ENCODE measurements at places on chromosomes 12 and 14.

DNA sequence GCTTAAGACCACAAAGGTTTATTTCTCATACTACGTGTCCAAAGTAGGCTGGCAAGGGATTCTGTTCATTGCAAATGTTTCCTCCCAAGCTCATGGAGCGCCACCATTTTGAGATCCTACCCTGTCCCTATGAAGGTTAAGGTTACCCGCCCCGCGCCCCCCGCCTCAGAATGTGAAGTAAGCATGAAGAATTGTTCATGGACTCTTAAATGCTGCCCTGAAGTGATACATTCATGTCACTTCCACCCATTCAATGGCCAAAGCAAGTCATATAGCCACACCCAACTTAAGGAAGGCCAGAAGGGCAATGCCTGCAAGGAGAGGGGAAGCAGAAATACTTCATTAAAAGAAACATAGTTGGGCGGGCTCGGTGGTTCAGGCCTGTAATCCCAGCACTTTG, 4.2 kb downstream of the TMEM253 start:
- DNase-seq = no peak

DNA sequence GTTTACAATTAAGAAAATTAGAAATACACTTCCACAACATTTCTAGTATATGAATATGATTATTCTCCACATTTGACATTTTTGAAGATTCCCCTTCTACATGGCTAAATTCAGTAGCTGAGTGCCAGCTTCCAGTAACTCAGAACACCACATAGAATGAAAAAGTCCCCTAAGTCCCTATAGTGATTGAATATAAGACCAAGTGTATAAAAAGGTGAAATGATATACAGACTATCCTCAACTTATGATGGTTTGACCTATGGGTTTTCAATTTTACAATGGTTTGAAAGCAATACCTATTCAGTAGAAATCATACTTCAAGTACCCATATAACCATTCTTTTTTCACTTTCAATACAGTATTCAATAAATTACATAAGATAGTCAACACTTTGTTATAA, 15.8 kb downstream of the ATL1 start:
- DNase-seq = no peak

- DNase-seq = no peak
Measured at GRCh38 chr12:41064411-41064810, 123.7 kb upstream of the PDZRN4 start.

GRCh38 chr14:60922050-60922449, 58.8 kb downstream of the TRMT5 start:
- DNase-seq = peak; percentile 15

DNA sequence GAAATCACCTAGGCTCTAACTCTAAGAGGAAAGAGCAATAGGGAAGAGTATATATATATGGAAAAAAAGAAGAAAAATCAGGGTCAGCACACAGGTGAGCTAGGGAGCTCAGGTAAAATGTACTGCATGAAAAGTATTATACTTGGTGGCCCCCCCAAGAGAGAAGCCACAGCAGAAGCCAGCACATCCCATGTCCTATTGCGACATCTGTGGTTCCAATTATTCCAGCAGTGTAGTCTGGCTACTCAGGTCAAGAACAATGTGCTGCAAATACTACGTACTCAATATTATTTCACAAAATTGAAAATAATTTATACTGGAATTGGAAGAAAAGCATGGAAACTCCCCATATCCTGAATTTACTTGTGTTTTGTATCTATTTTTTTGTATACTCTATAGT, 85.5 kb downstream of the CEP83 start:
- DNase-seq = no peak

DNA sequence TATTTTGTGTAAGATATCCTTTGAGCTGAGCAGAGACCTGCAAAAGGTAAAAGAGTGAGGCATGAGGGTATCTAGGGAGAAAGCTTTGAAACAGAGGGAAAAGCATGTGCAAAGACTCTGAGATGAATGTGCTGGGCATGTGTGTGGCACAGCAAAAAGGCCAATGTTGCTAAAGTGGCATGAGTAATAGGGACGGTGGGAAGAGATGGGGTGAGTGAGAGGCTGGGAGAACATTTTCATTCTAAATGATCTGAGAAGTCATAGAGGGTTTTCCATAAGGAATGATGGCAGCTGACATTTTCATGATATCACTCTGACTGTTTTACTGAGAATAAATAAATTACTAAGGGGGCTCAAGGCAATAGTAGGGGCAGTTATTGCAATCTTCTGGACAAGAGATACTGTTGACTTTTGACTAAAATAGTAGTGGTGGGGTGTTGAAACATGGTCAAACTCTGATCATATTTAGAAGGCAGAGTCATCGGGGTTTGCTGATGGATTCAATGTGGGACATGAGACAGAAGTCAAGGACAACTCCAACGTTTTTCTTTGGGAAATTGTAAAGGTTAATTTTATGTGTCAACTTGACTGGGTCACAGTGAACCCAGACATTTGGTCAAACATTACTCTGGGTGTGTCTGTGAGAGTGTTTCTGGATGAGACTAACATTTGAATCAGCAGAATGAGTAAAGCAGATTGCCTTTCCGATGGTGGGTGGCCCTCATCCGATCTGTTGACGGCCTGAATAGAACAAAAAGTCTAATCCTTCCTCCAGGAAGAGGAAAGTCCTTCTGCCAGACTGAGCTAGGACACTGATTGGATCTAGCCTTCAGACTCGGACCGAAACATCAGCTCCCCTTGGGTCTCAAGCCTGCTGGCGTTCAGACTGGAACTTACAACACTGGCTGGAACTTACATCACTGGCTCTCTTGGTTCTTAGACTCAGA, 193.9 kb upstream of the PLXNC1 start:
- no peak for DNase-seq

- DNase-seq = peak; percentile 51
Measured at GRCh38 chr14:58082491-58083098, 69.4 kb downstream of the ARMH4 start.

DNA sequence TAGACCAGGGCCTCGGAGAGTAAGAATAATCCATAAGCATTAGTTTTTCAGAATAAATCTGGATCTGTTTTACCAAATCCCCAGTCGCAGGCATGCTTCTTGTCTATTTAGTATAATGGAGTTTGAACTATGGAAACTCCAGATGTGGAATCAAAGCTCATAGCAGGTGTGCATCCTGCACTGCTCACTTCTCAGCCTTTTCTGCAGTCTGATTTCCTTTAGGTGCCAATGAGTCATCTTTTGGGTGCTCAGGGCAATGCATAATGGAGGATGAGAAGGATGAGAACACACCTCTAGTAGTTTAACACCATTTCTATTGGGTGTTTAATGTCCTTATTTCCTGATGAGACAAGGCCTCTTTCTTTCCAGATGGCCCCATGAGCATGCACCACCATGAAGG, 961.2 kb downstream of the TMEM121 start:
- DNase-seq = no peak

GRCh38 chr14:77120771-77121743, 20.5 kb downstream of the ZDHHC22 start:
- no peak for DNase-seq

GRCh38 chr12:52059582-52060497, 8.6 kb downstream of the NR4A1 start:
- DNase-seq = peak; percentile 66

- no peak for DNase-seq
Measured at GRCh38 chr12:19025582-19025981, 104.0 kb upstream of the PLEKHA5 start.
